ENCODE measurements at places on chromosomes 4 and X.

DNA sequence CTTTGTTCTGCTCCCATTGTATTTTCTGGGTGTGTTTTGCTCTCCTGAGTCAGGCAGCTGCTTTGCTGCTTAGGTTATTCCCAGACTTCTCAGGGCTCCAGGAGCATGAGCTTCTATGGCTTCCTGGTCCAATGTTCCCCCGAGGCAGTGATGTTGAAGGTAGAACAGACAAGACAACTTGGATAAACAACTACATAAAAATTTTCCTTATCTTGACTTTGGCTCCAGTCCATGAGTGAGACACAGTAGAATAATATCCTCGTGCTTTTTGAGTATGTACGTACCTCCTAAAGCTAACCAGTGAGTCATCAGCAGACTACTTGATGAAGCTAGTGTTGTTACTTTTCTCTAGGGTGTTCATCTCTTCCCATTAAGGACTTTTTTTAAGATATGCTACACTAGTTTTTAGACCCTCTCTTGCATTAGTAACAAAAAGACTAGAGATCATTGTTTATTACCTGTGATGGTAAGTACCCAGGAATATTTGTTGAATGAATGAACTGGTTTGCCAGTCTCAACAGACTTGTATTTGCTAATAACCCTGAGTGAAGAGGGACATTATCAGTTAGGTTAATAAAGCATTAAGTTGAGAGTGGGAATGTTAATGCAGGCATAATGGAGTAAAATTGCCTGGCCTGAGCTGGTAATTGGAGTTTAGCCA lies 131.9 kb downstream of the FHIP1A start:
- DNase-seq: peak; percentile 96

- no peak for DNase-seq
These were observed 327.3 kb upstream of the ARX start for GRCh38 chrX:25343060-25343459.

GRCh38 chr4:155399974-155400697 lies 23.4 kb upstream of the MAP9 start:
- no peak for DNase-seq

GRCh38 chr4:24174602-24175001 lies 284.8 kb upstream of the PPARGC1A start:
- peak; percentile 79 for DNase-seq

DNA sequence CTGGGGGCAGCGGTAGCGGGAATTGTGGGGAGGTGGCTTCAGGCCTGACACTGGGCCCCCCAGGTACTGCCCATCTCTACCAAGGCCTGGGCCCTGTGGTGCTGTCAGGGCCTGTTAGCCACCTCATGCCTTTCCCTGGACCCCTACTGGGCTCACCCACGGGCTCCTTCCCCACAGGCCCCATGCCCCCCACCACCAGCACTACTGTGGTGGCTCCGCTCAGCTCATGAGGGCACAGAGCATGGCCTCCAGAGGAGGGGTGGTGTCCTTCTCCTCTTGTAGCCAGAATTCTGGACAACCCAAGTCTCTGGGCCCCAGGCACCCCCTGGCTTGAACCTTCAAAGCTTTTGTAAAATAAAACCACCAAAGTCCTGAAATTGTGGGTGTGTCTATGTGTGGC lies 7.5 kb downstream of the GATA1 start:
- DNase-seq: no peak

Measured in kidney tubule cell (primary cell).